ENCODE measurements at places on chromosomes 6 and 20.

DNA sequence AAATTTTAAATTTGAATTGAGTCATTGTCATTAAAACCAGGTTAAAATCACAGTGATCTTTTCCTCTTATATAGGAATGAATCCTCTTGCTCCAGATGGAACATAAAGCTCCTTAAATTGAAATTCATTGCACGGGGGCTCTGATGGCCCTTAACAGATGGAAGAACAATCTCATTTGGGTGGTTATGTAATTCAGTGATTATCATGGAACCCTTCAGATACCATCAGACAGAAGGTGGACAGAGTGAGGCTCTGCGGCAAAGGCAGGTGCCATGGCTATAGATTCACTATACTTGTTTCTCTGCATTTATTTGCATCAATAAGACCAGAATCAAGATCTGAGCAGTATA is 17.8 kb upstream of the RNF182 start:
- DNase-seq = no peak

- no peak for DNase-seq
Measured at GRCh38 chr6:16216501-16217155, 21.8 kb upstream of the GMPR start.

DNA sequence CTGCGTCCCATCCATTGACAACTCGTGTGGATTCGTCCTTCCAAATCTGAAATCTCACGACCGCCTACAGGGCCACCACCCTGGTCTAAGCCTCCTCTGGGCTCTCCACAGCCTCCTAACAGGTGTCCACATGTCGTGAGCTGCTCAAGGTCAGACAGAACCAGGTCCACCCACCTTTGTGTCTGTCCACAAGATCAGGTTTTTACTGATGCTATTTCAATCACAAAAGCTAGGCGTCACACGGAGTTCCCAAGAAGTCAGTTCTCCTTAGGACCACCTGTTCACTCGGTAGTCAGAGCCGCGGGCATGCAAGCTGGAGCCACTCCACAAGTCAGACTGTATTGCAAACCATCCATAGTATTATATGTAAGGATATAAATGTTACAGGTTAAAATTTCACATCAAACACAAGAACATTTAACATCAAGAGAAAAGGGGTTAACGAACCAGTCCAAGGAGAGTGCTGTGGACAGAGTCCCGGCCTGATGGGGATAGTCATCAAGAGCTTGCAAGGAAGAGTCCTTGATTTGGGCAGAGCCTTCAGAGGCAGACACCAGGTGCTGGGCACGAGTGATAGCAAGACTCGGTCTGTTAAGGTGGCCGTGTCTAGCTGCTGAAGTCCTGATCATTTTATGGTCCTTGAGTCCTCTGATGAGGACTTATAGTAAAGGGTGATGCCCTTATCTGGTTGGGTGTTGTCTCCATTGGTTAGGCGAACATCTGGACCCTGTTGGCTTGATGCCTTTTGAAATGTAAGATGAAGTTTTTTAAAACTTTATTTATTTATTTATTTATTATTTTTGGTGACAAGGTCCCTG is 731 bp upstream of the DNPH1 start:
- DNase-seq = no peak

DNA sequence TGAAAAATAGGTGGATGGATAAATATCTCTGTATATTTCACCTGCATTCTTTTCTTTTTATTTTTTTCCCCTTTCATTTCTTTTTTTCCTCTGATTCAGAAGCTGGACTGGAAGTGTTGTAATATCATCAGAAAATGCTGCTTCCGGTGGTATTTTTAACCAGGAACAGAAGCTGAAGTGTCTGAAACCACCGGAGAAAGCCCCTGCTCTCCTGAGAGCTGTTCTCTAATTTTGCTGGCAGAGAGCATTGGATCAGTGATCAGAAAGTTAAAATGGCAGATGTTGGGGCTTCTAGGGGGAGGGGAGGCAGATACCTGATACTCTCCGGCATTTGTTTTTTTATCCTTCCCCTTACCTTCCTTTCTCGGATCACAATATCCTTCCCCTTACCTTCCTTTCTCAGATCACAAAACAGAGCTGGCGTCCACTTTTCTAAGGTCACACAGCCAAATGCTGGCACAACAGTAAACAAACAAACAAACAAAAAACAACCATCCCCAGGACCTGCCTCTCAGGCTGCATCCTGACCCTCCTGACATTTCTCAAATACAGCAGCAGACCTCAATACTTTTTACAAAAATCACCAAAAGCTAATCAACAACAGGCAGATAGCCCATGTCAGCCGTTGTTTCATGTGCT is 143.2 kb upstream of the ZNF217 start:
- DNase-seq = no peak

DNA sequence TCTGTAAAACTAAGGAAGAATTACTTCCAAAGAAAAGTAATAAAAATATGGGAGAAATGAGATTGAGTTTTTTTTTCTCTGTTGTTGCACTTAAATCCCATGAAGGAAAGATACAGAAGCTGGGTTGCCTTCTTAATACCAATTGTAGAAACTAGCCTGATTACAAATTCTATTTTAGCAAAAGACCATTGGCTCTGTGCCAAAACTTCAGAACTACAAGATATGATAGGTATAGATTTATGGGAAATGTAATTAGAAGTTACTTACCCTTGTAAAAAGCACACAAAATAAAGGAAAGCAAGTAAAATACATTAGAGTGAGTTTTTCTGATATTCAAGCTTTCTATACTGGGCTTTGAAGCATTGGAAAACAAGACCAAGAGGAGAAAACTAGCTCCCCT is 73.5 kb upstream of the SCGN start:
- DNase-seq = no peak

DNA sequence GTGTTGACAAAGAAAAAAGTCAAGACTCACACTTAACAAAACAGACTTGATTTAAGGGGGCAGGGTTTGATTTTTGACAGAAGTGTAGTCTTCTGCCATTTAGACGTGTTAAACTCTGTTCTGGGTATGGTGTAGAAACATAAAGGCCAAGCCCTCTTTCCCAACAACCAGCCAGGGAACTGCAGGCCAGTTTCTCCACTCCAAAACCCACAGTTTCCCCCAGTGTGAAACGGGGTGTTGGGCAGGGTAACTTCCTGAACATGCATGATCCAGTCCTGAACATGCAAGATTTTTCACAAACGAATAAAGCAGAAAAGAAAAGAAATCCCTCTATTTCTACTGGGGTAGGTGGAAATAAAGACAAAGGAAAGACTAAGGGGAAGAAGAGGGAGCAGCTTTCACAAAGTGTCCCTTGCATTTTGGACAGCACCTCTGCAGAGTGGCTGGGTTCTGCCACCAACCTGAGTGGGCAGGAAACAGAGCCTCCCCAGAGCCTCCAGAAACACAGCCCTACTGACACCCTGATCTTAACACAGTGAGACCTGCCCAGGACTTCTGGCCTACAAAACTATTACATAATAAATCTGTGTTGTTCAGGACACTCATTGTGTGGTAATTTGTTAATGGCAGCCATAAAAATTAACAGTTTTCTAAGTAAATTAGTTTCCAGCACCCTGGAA is 7.5 kb downstream of the APMAP start:
- no peak for DNase-seq

GRCh38 chr6:93779086-93779841 is 359.9 kb upstream of the EPHA7 start:
- DNase-seq = no peak

DNA sequence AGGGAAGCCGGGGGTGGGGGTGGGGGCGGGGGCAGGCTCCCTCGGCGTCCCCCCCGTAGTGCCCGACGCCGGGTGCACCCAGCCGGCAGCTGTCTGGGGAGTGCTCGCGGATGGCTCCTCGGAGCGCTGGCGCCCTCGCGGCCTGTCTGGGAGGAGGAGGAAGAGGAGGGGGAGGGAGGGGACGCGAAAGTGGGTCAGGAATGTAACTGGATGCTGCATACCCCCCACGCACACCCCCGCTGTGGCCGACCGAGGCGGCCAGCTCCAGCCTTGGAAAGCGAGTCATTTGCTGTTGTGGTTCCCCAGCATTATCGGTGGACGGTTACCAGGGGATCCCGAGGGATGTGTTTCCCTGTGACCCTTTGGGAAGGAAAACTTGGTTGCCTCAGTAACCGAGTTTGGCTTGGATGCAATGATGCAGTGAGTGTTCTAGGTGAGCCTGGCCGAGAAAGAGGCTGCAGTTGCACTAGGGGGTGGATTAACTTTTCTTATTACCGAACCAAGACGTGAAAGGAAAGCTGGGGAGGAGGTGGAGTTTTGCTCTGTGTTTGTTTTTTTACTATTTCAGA is 55.2 kb upstream of the RREB1 start:
- no peak for DNase-seq

- no peak for DNase-seq
Measured at GRCh38 chr6:24517659-24518543, 23.1 kb downstream of the ALDH5A1 start.

DNA sequence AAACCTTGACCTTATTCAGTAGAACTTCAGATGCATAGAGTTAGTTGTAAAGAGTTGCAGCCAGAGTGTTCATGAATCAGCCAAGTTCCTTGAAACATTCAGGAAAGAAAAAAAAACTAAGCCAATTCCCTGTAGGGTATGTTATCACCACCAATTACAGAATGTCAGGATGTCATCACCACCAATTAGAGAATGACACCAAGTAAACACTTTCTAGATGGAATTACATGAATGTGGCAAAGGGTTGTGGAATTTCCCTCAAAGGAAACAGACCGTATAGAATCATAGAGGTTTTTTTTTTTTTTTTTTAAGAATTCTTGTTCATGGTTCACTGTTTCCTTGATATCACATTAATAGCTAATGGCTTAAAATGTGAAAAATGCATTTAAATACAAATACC is 472.1 kb upstream of the RNF217 start:
- DNase-seq = no peak

- DNase-seq = no peak
Measured at GRCh38 chr6:166530211-166531095, 56.0 kb downstream of the RAMACL start.

DNA sequence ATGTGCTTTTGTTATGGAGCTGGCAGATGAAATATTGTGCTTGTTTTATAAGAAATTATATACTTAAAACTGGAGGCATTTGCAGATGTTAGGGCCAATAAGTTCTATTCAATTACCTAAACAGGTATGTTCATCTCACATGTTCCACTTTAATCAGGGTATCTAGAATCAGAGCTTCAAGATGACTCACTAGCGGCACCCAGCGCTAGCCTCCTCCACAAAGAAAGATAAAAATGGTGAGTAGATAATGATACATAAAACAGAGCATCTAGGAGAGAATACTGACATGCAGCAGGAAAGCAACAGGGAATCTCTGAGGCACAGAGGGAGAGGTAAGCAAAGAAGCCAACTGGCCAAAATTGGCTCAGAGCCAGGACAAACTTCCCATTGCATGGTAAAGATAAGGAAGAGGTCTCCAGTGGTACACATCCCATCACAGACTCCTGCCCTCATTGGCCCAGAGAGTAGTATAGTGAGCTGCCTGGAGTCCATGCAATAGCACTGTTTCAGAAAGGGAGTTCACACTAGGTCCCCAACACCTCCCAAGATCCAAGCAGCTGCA is 200.7 kb upstream of the SPTLC3 start:
- DNase-seq = no peak

DNA sequence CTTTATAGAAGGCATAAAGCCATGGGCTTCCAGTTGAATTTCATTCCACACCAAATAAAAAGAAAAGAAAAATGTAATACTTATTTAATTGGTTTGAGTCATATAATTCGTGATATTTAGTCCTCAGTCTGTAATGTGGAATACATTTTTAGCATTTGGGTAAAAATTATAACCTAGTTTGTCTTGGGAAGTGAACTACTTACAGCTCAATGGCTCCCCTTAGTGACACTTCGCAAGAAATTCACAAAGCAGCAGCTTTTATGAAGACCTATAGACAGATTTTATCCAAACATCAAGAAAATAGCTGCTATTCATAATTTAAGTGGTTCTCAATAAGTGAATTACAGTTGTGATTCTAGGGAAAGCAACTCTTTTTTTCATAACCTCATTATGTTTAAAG is 72.1 kb downstream of the RSPO3 start:
- DNase-seq = no peak

- DNase-seq = no peak
Measured at GRCh38 chr6:73792738-73793137, 96.7 kb downstream of the CD109 start.

DNA sequence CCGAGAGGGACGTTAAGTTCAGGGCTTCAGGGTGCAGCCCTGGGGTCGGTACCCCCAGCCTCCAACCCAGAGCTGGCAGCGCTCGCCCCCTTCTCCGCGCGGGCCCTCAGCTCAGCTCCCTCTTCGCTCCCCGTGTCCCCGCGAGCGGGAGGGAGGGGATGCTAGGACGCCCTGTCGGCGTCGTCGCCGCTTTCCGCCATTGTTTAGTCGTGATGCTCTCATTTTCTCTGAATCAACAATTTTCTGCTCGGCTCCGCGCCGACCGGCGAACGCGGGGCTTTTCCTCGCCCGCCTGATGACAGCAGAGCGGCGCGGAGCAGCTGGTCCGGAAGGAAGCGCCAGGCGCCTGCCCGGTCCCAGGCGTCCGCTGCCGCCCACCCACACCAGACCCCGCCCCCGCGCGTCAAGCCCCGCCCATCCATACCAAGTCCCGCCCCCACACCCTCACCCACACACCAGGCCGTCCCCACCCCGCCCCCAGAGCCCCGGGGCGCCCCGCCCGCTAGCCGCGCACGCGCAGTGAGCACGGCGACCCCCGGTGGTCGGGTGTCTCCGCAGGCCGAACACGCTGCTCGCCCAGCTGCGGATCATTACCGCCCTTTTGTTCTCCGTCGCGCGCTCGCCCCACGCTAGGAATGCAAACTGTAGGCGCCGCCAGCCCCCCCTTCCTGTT is 50.1 kb upstream of the SLC32A1 start:
- DNase-seq = peak; percentile 74

DNA sequence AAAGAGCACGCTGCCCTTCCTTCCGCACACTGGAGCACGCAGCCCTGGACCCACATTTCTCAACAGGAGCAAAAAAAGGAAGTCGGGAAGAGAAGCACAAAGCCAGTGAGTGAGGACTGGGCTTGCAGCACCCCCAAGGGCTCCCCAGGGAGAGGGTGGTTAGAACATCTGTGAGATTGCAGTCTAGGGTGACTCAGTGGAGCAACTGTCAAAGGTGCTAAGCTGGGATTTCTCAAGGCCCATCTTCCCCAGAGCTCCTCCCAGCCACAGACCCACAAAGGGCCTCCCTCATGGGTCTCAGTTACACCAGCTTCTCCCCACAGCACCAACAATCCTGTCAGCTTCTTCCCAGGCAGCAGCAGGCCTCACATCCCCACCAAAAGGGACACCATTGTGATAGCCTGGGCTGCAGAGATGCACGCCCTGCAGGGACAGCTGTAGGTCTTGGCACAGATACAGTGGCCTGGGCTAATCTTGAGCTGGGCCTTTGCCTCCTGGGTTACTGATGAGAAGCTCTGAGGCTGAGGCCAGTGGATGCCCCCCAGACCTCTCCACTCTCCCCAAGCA is 39.6 kb upstream of the CD93 start:
- no peak for DNase-seq

DNA sequence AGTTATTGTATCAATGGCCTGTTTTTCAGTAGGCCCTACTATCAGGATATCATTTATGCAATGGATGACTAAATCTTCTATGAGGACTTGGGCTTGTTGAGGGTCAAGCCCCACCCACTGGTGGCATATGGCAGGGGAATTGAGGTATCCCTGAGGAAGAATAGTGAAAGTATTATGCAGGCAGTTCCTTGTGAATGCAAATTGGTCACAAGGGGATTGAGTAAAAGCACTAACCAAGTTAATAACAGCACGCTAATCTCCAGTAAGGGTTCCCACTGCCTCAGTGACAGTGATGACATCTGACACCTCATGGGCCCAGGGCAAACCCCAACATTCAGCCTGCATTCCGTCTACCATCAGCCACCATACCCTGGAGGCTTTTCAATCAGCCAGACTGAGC is 14.9 kb downstream of the BPIFA1 start:
- DNase-seq = no peak

Measured in NCI-H345 (cell line).